ENCODE measurements at places on chromosomes 5 and 9.

GRCh38 chr5:36177715-36178523, 26.0 kb downstream of the SKP2 start:
- no peak for DNase-seq

DNA sequence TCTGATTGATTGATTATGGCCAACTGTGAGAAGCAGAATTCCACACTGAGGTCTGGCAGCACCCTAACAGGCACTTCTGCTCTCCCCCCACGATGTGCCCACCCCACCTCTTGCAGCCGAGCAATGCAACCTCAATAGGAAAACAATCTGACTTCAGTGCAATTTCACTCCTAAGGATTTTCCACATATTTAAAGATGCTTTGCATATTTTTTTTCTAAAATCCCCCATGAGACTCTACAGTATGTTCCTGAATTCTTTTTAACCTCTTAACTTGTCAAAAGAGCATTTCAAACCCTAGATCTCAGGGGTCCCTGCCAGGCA, 243.1 kb downstream of the AUH start:
- DNase-seq, result no peak

DNA sequence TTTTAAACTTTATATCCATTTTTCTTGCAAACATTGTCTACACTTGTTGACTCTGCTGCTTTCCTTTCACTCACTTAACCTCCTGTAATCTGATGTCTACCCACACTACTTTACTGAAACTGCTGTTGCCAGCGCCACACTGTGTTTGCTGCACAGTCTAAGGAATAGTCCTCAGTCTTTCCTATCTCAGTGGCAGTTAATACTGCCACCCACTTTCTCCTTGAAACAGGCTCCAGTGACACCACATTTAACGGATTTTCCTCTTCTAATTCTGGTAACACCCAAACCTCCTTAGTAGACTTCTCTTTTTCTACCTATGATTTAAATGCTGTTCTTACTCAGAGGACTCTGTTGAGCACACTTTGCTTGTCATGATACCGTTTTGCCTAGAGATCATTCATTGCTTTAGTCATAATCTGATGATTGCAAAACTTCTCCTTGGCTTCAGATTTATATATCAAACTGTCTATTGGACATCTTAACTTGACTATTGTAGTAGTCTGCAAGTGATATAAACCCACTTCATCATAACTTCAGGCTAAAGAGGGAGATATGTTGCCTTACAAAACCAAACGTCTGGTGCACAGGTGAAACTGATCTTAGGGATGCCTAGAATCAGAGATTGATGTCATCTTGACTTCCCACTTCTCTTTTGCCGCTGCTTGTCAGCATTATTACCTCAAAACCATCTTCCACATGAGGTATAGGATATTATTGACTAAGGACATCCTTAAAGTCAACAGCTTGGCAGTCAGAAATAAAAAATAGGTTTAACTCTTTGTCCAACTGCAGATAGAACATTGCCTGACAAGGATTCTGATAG, 94.1 kb downstream of the CDC42SE2 start:
- no peak for DNase-seq

- DNase-seq, result no peak
These were observed 90.5 kb upstream of the TNC start for GRCh38 chr9:115208501-115208900.

DNA sequence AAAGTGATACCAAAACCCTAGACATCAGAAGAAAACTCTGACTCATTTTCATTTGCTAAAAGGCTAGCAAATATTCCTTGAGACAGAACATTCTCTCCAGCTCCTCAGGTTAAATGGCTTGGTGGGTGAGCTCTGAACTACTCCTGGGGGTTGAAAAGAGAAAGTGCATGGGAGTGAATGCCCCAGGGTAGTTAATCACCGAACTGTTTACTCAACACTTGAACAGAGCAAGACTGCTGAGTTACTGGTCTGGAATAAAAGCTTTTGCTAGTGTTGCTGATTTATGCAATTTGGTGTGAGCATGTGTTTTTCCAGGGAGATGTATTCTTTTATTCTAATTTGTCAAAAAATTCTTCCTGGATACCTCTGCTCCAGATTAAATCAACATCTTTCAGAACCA, 88.3 kb upstream of the PRDM9 start:
- no peak for DNase-seq

- DNase-seq, result no peak
These were observed 172.3 kb upstream of the RFX3 start for GRCh38 chr9:3698076-3698475.

GRCh38 chr5:34499001-34499734, 157.0 kb upstream of the RAI14 start:
- DNase-seq, result no peak

DNA sequence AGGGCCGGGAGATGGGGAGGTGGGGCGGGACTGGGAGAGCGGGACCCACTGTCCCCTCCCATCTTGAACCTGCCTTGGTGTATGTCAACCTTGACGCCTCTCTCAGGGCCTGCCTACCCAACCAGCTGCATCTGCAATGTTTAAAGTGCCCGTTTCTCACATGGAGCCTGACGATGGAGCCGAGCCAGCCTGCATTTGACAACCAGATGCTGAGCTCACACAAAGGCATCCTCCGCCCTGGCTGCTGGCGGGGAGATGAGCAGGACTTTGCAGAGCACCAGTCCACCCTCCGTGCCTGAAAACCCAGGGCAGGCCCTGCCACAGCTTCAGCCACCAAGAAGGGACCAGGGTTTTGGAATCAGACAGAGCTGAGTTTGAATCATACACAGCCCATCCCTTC, 141.1 kb upstream of the SMIM23 start:
- no peak for DNase-seq

GRCh38 chr9:6645355-6646292, at the start of gene GLDC:
Gene GLDC, minus strand, starts transcription at chr9:6645729. Its CDS starts 230 bp downstream, at chr9:6645499.
- no peak for DNase-seq

GRCh38 chr5:68420476-68421344, 205.2 kb downstream of the PIK3R1 start:
- DNase-seq, result no peak

GRCh38 chr9:123761905-123762605, 167.9 kb downstream of the DENND1A start:
- no peak for DNase-seq

- no peak for DNase-seq
These were observed 97.4 kb downstream of the PBX3 start for GRCh38 chr9:125844611-125845010.

DNA sequence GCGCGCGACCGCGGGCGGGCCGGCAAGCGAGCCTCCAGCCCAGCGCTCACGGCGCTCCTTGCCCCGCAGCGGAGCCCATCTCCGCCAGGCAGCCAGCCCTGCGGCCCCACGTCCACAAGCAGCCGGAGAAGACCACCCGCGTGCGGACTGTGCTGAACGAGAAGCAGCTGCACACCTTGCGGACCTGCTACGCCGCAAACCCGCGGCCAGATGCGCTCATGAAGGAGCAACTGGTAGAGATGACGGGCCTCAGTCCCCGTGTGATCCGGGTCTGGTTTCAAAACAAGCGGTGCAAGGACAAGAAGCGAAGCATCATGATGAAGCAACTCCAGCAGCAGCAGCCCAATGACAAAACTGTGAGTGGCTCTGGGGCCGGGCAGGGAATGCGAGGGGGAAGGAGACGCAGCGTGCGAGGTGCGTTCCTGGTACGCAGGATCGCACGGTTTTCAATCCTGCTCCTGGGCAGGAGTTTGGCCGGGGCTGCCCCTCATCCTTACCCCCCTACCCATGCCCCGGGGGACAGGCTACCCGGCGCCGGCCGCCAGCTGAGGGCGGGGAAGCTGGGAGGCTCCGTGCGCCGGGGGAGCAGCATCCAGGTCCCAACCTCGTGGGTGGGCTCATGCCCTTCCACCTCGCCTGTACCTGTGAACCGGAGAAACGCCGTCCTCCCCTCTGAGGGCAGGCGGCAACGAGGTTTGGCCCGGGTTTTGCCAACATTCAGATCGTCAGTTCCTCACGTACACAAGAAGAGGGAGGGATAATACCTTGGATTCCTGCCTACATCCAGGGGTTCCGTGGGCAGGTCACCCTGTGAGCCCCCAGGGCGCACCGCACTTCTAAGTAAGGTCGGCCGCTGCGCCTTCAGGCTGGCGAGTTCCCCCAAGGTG, 6.6 kb downstream of the ISL1 start:
- no peak for DNase-seq

GRCh38 chr5:17215361-17215760, 2.1 kb upstream of the BASP1 start:
- DNase-seq, result no peak

DNA sequence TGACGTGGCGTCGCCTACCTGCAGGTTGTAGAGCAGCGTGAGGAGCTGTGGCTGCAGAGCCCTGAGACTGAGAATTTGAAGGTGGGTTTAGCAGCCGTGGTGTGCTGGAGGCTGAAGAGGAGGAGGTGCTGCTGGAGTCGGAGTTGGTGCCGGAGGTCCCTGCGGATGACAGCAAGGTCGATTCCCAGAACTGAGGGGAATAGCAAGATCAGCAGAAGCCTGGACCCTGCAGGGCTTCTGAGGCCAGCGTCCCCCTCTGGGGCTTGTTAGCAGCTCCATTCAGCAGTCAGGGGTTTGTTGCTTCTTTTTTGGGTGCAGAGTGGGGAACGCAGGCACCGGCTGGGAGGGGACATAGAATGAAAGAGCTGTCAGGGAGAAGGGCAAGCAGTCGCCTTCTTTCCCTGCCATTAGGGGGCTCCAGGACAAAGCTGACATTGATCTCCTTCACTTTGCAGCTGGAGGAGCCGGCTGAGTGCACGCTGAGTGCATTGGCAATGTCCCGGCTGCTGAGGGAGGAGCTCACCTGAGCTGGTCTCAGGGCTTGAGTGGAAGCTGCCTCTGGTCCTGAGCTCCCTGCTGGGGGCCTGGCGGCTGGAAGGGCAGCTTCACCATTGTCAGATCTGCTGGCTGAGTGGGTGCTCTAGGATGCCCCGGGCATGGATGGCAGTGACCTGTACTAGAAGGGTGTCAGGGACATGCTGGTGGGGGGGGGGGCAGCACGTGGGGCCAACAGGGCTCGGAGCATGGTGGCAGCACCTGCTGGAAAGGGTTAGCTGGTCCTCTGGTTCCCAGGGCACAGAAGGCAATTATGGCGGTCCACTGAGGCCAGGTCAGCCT, 20.8 kb downstream of the OBP2B start:
- no peak for DNase-seq

GRCh38 chr5:107670087-107670931, 428 bp downstream of the EFNA5 start:
- no peak for DNase-seq

GRCh38 chr9:5621327-5621726, 7.6 kb upstream of the RIC1 start:
- no peak for DNase-seq

DNA sequence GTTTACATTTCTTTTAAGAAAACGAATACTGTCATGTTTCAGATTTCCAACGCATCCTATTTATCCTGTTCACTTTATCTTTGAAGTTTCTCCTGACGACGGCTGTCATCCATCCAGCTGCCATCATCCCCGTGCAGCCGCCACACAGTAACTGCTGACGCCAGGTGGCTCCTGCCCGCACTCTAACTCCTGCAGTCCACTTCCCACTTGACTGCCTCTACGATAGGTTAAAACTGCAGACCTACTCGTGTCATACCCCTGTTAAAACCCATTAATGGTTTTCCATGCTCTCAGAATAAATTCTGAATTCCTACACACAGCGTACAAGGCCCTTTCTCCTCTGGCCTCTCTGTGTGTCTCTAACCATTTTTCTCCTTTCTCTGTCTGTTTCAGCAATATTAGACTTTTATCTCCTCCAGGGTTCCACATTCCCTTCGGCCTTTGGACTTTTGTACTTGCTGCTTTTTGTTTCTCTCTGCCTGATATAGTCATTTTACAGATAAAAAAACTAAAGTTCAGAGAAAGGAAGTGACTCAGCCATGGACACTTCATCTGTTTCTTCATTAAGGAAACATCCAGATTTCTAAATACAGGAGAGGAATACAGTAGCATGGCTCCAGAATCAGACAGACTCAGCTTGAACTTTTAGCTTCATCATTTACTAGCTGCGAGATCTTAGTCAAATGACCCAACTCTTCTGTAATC, 84.9 kb downstream of the ADAMTS12 start:
- DNase-seq, result no peak

GRCh38 chr9:136378170-136379002, 4.9 kb upstream of the CARD9 start:
- DNase-seq, result no peak

- DNase-seq, result no peak
These were observed 13.1 kb downstream of the RETREG1 start for GRCh38 chr5:16603701-16604100.

DNA sequence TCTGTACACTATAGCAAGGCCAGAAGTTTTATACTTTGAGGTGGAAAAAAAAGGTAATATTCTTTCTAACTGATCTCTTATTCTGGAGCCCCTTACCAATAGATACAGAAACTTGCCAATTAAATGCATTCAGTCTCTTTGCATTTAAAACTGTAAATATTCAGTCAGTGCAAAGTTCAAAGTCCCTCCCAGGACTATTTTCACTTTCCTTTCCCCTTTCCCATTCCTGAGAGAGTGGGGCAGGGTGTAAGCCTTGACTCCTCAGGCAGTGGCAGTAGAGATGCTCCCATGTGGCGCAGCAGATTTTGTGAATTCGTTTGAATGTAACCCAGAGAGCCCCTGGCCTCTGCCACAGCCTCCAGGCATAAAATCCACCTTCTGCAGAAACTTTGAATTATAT, 29.9 kb downstream of the CETN3 start:
- no peak for DNase-seq

GRCh38 chr5:179376701-179377420, 31.6 kb upstream of the ADAMTS2 start:
- DNase-seq, result no peak

GRCh38 chr5:89080467-89081116, 197.6 kb upstream of the MEF2C start:
- DNase-seq, result no peak

DNA sequence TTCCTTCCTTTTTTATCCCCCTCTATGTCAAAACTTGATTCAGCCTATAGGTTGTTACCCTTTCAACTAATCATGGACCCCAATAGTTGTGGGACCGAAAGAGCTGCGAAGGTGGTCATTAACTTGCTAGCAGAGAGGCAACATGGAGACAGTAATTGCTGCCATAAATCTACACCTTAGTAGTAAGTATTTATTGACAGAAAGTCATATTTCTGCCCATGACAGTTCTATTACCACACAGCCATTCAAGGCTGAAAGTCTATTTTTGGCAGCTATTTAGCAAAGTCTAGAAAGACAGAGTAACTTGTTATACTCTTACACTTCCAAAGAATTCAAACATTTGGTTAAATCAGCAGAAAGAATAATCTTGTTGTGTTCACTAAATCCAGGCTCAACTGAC, 236.2 kb downstream of the PRELID2 start:
- no peak for DNase-seq

DNA sequence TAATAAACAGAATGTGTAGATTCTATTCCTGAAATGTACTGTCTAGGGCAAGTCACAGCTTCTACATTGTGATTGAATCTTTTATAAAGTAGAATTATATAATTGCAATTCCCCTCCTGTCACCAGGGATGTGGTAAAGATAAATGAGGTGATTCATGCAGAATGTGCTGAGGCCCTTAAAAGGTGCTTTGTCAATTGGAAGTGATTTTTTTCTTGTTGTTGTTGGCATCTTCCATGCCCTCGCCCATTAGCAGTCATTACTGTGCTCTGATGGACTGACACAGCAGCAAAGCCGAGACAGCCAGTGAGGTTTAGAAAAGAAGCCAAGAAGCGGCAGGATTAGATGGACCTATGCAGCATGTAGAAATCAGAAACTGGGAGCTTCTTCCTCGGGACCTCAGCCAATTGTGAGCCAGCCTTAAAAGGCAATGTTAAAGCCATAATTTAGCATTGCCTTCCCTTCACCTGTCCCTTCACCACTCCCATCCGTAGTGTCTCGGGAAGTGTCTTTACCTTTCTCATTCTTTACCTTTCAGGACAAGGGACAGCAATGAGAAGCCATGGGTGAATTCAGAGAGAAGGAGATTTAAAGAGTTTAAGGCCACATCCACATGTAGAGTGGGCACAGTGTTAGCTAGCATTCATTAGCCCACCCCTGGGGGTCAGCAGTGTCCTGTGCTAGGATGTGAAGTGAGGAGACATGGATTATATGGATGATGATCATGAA, 257.8 kb downstream of the PLK2 start:
- no peak for DNase-seq
